ENCODE measurements at places on chromosomes 5 and 9. TPM values are rescaled to one million over a fixed set of nuclear protein-coding genes. Genes with fewer than 3 reads are reported as not detected.

GRCh38 chr5:44613936-44614335 lies 194.8 kb upstream of the MRPS30 start:
- no peak for DNase-seq

GRCh38 chr9:69206047-69206446 lies 32.0 kb downstream of the TJP2 start:
- no peak for DNase-seq

The PCDHA13 gene
- not detected for total RNA-seq

DNA sequence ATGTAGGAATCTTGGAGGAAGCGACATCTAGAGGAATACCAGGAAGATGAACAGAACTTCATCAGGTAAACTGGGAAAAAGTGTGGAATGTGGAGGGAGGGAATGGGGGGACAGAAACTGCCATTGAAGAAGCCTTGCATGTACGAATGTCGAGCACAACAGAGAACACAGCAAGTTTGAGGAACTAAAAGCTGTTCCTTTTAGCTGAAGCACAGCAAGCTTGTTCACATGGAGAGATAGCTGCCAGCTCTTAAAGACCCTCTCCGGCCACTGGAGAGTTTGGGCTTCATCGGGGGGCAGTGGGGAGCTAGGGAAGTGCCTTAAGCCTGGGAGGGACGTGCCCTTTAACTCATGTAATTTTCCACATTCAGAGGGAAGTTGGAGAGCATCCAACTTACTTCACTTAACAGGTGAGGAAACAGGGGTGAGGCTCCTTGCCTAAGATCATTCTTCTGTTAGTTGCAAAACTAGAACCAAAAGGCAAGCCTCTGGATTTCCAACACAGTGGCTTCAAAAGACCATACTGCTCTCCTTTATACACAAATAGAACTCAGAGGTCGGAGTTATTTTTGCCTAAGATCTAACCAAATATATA lies 2.3 kb upstream of the CYFIP2 start:
- DNase-seq, result no peak

DNA sequence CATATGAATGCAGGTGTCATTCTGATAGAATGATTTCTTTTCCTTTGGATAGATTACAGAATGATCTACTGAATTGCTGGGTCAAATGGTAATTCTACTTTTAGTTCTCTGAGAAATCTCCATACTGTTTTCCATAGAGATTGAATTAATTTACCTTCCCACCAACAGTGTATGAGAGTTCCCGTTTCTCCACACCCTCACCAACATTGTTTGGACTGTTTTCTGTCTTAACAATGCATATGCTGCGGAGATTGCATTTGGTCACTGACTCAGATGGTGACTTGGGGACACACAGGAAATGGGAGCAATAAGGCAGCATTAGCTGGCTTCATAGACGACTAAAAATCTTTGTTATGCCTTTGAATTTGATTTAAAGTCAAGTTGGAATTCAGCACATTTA lies 95.9 kb downstream of the CDH6 start:
- no peak for DNase-seq

DNA sequence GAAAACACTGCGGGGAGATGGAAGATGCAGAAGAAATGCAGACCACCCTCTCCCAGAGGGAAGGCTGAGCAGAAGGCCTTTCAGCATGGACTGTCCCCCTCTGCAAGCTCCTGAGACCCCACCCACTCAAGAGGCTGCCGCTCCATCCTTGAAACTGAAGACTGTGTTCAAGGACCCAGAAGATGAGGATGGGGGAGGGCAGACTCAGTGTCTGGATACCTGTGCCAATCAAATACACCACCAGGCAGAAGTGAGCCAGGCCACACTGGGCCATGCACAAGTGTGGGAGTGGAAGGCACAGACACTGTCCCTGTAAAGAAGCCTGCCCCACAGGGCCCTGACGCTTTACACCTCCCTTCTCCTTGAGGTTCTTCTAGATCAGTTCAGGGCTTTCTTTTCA lies 40.0 kb upstream of the IPPK start:
- no peak for DNase-seq

The TMEM174 gene
- total RNA-seq, result not detected

- no peak for DNase-seq
Measured at GRCh38 chr9:87685871-87686519, 39.9 kb upstream of the CTSL start.

GRCh38 chr5:87137283-87137682 lies 130.4 kb upstream of the RASA1 start:
- no peak for DNase-seq

The SNX18 gene
- total RNA-seq, result 1.2 TPM

GRCh38 chr5:108093186-108093585 lies 288.7 kb downstream of the FBXL17 start:
- no peak for DNase-seq

DNA sequence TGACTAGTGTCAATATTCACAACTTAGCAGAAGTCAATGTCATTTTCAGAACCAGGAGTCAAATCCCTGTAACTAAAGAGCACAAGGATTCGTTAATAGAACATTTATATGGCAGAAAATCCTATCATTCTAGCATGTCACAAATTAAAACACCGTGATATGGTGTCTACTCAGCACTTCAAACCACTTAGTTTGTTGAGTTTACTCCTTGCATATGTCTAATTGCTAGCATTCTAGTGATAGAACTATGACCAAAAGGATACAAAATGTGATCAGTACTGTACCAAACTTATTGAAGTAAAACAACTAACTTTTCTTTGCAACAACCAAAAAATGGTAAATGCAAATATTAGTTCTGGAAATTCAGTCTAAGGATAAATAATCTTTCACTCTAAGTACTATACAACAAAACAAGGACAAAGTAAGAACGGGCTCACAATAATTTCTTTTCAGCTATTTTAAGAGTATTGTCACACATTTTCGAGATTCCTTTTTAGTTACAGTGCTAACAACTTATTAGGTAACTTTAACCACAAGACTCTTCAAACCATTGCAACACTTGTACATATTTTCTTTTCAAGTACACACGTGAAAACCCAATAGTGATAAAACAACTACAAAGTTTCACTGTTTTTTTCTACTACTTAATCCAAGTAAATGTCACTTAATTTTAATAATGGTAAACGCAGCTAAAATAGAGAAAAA lies 845.2 kb upstream of the CDH10 start:
- DNase-seq, result no peak

The PLAC8L1 gene
- total RNA-seq, result not detected

The PCDHA9 gene
- not detected for total RNA-seq

- DNase-seq, result no peak
Measured at GRCh38 chr5:139196296-139196956, 1.7 kb downstream of the SIL1 start.

The IFNW1 gene
- not detected for total RNA-seq

GRCh38 chr9:123058834-123059233 lies 25.4 kb downstream of the GPR21 start:
- no peak for DNase-seq

The FGF1 gene
- total RNA-seq, result not detected

DNA sequence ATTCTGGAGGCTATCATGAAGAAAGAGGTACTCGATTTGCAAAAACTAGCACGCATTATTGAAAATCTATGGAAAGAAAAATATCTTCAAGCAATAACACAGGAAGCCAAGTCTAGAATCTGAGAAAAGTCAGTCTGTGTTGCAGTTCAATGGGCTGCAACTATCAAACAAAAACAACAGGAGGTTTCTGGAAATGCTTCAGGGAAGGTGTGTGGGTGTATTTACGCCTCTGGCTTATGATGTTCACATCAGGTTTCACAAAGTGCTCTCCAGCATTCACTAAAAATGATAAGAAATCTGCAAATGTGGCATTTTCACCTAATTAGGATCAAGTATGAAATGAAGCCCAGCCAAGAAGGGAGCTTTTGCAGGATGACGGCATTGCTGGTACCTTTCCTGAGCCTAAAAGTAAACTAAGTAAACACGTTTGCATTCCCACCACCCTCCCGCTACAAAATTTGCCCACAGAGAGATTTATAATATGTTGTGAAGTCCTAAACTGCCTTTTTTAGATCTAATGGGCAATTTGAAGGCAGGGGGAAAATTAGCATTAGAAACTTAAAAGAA lies 146.4 kb downstream of the GABRB2 start:
- no peak for DNase-seq

DNA sequence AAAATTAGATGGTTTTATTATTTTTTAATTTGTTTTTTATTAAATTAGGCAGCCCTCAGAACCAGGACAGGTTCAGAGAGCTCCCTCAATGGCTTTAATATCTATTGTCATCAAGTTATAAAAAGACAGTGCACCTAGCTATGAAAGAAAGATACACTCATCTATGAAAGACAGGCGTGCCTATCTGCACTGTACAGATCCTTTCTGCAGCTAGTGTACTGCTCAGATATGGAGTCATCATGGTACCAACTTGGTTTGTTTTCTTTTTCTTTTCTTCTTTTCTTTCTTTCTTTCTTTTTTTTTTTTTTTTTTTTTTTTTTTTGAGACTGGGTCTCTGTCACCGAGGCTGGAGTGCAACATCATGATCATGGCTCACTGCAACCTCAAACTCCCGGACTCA lies 54.8 kb upstream of the GPBP1 start:
- DNase-seq, result no peak

The RFX3 gene
- 11.9 TPM for total RNA-seq

DNA sequence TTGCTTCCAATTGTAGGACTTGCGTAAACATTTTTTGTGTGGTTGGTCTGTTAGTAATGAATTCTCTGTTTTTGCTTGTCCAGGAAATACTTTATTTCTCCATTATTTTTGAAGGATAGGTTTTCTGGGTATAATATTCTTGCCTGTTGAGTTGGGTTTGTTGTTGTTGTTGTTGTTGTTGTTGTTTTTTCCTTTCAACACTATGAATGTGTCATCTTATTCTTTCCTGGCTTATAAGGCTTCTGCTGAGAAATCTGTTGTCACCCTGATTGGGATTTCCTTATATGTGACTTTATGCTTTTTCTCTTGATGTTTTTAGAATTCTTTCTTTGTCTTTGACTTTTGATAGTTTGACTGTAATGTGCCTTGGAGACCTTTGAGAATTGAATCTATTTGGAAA lies 39.8 kb downstream of the SLF1 start:
- DNase-seq, result no peak

GRCh38 chr9:73969936-73970335 lies 527.2 kb upstream of the RORB start:
- no peak for DNase-seq

The PCDHGB7 gene
- 1.3 TPM for total RNA-seq

The ARL15 gene
- total RNA-seq, result 7.3 TPM

The CDHR2 gene
- 0.21 TPM for total RNA-seq

- peak; percentile 13 for DNase-seq
Measured at GRCh38 chr5:160685695-160686094, 166.3 kb downstream of the ATP10B start.

GRCh38 chr5:97840643-97841042 lies 657.6 kb upstream of the RIOK2 start:
- DNase-seq, result no peak

Measured in GM12878 (cell line).